ENCODE measurements at places on chromosomes 4 and X.

GRCh38 chrX:71224098-71224708, 1.2 kb downstream of the GJB1 start:
- no peak for DNase-seq

- no peak for DNase-seq
These were observed 84.3 kb upstream of the PSAPL1 start for GRCh38 chr4:7518871-7519637.

DNA sequence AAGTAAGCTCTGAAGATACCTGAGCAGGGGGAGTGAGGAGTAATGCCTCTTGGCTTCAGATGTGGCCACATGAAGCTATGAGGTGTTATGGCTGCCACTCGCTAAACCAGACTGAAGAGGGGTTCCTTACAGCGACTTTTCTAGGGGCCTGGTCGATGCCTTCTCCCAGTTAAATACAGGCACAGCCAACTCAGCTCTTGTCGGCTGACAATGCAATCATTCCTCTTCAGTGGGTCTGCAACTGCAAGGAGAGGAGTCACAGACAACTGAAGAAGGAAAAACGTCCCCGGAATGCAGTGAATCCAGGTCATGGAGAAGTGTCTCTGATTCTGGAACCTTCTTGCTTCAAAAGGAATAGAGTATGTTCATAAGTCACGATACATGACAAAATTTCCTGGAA, 106.4 kb downstream of the RNF150 start:
- DNase-seq = no peak

DNA sequence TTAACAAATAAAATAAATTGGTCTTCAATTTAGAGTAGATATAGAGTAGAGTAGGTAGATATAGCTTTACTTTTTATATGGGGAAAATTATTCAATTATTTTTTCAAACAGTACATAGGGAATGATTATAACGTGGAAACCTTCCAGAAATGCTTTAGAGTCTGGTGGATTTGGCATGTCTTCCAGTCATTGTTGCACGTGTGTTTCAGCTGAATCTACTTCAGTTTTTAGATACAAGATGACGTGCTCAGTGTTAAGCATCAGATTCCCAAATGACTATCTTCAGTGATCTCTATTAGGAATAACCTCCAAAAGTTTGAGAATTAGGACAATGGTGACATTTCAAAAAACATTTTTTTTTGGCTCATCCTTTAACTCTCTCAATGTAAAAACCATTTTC, 616.9 kb downstream of the ANKRD50 start:
- no peak for DNase-seq

DNA sequence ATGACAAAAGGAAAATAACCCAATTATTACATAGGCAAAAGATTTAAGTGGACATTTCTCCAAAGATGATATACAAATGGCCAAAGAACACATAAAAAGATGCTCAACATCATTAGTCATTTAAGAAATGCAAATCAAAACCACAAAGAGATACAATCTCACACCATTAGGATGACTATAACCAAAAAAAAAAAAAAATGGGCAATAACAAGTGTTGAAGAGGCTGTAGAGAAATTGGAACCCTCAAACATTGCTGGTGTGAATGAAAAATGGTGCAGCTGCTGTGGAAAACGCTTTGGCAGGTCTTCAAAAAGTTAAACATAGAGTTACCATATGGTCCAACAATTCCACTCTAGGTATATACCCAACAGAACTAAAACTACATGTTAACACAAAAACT, 5.6 kb upstream of the PRDX4 start:
- DNase-seq = no peak

GRCh38 chrX:16143968-16144367, 20.6 kb downstream of the GRPR start:
- DNase-seq = no peak

DNA sequence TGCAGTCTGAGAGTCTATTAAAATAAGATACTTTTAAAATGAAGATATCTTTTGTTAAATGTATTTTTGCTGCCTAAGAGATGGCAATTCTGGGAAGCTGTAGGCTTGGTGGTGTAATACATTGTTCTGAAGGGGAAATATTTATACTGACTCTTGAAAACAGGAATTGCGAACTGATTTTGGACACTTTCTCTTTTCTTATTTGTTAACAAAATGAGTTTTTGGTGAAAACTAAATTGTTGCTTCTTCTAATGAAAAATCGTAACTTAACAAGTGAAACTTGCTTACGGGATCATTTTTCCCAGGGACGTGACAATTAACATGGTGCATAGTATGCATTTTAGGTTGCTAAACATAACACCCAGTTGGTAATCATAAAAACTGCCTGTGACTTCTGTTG, 71.0 kb downstream of the RAPGEF2 start:
- DNase-seq = no peak

DNA sequence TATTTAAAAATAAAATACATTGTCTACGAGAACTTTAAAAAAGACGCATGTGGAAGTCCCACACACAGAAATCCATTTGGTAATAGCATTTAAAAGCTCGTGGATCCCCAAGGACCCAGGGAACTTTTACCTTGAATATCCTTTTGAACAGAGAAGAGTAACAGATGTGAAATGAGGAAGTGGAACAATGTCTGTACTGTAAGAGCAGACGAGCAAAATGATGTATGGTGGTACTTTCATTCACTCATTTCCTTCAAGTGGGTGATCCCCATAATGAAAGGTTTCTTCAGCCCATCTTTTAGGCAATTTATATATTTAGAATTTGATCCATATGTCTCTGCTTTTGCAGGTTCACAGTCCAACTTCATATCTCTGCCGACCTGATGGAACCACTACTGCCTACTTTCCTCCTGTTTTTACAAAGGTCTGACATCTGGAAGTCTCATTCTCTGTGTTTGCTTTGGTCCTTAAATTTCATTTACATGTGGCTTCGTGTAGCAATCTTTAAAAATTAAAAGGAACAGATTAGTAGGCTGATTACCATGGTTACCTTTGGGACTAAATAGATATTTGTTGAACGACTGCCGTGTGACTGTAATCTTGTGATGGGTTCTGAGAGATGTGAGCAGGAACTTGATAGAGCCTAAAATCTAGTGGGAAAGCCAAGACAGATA, 188.4 kb downstream of the PALLD start:
- no peak for DNase-seq

DNA sequence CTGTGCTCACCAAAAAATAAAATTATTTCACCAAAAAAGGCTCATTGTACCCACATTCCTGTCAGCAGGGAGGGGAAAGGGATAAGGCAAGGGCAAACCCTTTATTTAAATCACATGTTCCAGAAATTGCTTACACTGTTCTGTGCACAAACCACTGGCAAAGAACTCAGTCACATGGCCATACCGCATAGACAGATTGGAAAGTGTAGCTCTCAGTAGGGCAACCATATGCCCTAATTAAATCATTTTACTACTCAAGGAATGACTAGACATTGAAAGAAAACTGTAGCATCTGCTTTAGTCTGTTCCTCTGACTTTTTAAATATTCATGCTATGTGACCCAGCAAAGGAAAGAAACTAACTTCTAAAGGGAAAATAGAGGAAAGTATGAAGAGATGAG, 119.2 kb upstream of the FAM241A start:
- DNase-seq = no peak

GRCh38 chr4:131388277-131388676, 1760.8 kb upstream of the PCDH10 start:
- no peak for DNase-seq

GRCh38 chr4:2861631-2862436, 18.2 kb downstream of the ADD1 start:
- no peak for DNase-seq

GRCh38 chrX:11064851-11065600, 46.1 kb upstream of the HCCS start:
- peak; percentile 33 for DNase-seq

- peak; percentile 42 for DNase-seq
These were observed 1.5 kb downstream of the FHDC1 start for GRCh38 chr4:152937336-152938236.

- DNase-seq = peak; percentile 81
These were observed at the start of gene PLS3 for GRCh38 chrX:115560978-115561604. PLS3 (plus strand) TSS chrX:115561174; CDS start chrX:115610251, 49,077 bp downstream.

- no peak for DNase-seq
These were observed 381.8 kb upstream of the LCORL start for GRCh38 chr4:18403327-18403726.

GRCh38 chrX:47514533-47515235, 31.7 kb upstream of the ZNF41 start:
- DNase-seq = peak; percentile 63

GRCh38 chr4:125681240-125681639, 366.5 kb downstream of the FAT4 start:
- no peak for DNase-seq

- no peak for DNase-seq
These were observed 69.4 kb downstream of the EVC2 start for GRCh38 chr4:5638976-5639375.

GRCh38 chr4:189084671-189085070, 856.0 kb upstream of the FRG1 start:
- DNase-seq = peak; percentile 44

- DNase-seq = no peak
These were observed 15.0 kb downstream of the IDS start for GRCh38 chrX:149490100-149490499.

DNA sequence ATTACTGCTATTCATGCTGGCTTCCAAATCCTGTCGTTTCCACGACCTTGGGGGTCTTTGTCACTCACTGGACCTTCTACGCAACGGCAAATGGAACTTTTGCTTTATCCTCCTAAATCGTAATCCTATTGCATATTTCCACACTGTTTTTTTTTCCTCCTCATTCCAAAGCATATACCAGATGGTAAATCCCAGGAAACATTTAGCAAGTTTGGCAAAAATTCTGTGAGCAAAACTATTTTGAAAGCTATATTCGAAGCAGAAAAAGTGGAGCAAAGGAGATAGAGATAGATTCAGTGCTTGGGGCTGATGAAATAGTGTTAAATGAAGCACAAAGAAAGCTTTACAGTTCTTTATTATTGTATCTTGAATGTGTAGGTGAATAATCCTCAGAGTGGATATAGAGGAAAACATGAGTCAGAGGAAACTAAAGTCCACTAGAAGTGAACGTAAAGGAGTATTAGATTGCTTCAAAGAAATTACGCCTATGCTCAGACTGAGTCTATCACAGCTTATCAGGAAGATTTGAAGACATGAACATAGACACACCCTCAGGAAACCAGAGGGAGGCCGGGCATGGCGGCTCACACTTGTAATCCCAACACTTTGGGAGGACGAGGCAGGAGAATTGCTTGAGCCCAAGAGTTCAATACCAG, 50.2 kb upstream of the FAM9A start:
- no peak for DNase-seq

- no peak for DNase-seq
These were observed 51.6 kb upstream of the HDAC8 start for GRCh38 chrX:72624194-72624593.

- DNase-seq = peak; percentile 55
These were observed 1637.3 kb upstream of the PABPC4L start for GRCh38 chr4:135838889-135839288.

DNA sequence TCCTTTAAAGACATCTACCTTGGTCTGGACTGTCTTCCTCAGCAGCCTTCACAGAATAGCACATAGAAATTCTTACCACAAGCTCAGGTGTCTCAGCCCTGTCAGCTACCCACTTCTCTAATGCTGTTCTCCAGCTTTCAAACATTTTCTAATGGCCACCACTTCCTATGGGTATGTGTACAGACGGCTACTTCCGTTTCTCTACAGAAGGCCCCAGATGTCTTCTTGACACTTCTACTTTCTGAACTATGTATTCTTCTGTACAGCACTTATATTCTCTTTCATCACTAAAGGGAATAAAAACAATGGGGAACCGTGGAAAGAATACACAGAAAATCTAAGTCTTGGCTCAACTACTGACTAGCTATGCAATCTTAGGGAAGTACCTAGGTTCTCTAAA, 13.3 kb downstream of the OPHN1 start:
- no peak for DNase-seq

DNA sequence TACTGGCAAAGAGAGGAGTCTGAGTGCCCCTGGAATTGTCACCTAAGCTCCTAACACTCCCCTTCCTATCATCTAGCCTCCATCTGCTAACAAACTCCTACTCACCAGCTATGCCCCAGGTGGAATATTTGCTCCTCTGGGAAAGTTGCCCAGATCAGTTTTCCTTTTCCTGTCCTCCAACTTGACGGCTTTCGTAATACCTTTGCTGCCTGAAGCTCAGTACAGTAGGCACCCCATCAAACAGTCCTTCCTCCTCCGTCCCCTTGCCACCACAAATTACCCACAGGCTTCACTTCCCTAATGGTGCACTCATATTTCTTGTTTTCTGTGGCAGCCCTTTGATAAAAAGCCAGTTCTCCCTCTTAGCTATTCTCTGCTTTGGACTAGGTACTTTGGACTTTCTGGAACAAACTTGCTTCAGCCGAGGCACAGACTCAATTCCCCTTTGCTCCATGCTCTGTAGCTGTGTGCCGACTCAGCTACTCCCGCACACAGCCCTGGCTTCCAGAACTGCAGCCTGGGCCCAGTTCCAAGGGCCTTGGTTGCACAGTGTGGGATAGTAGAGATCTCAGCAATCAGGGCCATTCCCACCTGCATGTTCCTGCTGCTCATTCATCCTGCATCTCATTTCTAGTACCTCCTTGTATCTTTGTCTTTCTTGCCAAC, 605.1 kb downstream of the BCOR start:
- DNase-seq = peak; percentile 77

DNA sequence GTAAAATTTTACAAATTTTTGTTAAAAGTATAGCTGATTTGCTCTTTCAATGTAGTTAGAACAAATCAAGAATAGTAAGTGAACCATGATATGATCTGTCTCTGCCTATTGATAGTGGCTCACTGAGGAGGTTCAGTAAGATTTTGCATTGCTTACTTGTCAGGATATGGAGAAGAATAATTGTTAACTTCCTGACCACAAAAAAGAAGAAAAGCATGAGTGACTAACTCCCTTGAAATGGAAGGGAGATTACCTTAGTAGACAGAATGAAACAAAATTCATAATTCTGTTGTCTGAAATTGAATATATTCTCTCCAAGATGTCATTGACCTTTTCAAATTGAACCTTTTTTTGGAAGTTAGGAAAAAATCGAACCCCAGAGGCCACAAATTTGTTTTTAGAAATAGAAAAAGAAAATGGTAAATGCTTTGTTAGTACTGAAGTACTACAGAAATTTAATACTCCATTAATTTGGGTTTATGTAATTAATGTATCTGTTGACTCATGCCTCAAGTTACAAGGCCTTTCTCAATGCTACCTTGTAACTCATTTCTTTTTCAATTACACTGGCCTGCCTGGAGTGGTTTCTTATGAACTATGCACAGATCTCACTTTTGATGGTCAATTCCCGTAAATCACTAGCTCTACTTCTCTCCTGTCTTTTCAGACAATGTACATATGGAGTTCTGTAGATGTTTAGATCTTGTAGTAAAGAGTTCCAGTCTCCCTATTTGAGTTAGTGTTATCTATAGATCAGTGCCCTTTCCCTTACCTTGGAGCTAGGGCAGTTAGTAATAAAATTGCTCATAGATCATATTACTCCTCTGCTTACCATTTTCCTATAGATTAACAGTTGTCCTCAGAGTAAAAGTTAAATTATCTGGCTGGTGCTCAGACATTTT, 139.3 kb downstream of the TLL1 start:
- no peak for DNase-seq

DNA sequence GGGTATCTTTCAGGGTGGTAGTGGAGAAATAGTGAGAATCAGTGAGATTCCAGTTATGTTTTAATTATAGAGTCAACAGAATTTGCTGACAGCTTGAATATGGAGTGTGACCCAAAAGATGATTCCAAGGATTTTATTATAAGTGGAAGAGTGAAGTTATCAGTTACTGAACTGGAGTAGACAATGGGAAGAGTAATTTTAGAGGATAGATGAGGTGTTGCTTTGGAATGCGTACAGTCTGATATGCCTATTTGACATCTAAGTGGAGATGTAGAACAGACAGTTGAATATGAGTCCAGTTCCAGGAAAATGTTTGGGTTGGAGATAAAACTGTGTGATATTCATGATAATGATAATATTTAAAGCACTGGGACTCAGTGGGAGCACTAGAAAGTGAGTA, 174.2 kb downstream of the MAPK10 start:
- no peak for DNase-seq
